ENCODE measurements at places on chromosomes 3 and 15.

DNA sequence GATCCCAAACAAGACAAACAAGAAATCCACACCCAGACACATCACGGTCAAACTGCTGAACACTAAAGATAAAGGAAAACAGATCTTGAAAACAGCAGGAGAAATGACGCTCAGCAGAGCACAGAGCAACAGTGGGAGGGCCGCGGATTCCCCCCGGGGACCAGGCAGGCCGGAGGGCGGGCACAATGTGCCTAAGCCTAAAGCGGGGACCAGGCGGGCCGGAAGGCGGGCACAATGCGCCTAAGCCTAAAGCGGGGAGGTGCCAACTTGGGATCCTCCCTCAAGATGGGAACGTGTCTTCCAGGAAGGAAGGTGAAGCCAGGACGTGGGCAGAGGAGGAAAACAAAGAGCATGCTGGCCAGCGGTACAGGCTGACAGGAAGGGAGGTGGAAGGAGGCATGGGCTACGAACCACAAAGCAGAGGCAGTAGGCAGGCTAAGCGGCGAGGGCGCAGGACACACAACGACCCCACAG, 31.1 kb downstream of the CYFIP1 start:
- peak; percentile 8 for DNase-seq

DNA sequence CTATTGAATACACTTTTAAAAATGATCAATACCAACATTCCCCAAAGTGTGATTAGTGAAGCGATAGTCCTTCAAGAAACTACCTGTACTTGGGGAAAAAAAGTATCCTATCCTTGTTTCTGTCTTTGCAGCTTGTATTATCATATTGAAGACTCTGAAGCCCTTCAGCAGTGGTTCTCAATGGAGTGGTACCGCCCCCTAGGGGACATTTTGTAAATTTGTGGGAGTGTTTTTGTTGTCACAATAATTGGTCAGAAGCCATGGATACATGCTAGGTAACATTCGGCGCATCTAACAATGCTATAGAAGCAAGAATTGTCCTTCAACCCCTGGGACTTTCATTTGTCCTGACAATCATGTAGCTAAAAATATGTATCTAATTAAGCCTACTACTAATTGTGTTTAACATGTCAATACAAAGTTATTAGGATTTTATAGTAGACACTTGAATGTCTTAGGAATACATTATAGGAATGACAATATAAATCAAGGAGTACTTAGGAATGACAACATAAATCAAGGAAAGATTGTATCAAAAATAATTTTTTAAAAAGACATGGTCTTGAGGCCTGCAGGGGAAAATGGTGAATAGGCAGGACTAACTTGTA, 53.7 kb downstream of the NMD3 start:
- DNase-seq: peak; percentile 63

DNA sequence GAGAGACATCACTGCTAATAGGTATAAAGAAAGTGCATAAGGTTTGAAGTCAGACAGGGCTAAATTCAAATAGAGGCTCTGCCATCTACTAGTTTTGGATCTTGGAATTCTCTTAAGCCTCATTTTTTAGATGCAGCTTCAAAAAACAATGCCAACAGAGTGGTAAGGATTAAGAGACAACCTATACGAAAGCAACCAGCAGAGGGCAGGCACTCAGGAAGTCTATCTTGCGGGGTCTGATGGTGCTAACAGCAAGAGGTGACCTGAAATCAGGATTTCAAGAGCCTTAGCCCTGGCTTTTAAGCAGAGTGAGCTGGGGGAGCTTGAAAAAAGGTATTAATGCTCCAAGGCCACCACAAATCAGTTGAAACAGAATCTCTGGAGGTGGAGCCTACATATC, 40.7 kb downstream of the LDHAL6B start:
- DNase-seq: peak; percentile 68

DNA sequence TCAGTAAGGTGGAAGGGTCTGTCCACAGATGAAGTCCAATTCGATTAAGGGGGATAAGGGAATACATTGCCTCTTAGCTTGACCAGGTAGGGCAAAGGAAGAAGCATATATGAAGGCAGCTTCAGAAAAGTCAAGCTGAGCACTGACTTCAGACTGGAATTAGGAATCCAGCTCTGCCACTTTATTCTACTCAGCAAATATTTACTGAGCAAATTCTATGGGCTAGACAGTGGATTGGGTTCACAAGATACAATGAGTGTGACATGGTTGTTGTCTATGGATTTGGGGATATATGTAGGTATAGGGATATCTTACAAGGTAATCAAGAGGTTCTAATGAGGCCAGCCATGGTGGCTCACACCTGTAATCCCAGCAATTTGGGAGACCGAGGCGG, 526 bp downstream of the ADIPOQ start:
- DNase-seq: no peak

- no peak for DNase-seq
These were observed 9.1 kb downstream of the HDC start for GRCh38 chr15:50256188-50257041.

- DNase-seq: no peak
These were observed 48.1 kb downstream of the PYDC2 start for GRCh38 chr3:191509078-191509477.

DNA sequence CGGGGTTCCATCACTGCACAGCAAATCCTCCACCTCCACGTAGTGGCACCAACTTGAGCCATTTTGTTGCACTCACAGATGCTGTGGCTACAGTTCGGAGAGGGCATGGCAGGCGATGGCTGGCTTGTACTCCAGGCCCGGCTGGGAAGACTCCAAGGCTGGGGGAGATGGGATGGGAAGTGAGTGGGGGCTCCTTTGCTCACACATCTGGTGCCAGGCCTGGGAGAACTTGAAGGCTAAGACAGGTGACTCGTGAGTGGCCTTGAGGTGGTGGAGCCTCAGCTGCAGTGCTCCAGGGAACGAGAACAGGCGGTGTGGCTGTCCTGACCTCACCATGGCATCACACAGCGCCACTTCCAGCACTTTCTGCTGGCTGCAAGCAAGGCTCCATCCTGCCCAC, 87.9 kb downstream of the PLXNA1 start:
- no peak for DNase-seq

DNA sequence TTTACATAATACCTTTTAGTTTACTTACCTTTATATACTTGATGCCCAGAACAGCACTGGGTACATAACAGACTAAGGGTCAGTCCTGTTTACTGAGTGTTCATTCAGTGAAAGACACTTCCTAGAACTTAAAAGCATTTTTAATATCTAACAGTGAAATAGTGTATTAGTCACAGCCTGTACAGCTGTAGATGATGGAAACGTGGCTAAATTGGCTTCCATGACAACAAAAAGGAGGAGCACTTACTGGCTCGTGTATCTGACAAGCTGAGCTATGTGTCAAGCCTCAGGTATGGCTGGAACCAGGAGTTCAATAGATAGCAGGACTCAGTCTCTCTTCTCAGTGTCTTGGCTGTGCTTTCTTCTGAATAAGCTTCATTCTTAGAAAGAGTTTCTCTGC, 40.2 kb downstream of the CMTM8 start:
- DNase-seq: no peak

DNA sequence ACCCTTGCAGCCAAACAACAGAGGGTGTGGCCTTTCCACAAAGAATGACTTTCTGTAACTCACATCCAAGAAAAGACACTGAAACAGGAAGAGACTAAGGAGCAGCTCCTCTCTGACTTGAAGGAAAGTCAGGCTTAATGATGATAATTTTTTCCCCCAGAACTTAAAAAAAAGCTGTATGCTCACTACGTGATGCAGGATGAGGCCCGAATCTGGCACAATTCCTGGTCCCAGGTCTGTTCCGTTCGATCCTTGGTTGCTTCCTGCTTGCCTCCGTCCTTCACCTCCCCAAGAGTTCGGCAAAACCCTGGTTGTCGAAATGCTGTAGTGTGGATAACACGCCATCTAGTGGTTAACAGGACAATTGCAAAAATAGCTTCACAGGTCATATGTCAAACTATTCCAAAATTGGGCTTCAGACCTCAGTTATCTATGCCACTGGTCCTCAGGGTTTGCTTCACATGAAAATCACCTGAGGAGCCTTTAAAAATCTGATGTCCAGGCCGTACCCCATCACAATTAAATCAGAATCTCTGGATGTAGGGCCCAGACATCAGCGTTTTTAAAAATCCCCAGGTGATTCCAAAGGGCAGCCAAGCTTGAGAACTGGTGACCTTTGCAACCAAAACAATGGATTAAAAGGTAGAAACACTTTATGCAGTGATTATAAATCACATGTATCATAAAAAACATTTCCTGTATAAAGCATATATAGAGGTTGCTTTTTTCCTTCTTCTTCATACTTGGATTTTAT, 28.1 kb upstream of the SYNM start:
- DNase-seq: peak; percentile 77

DNA sequence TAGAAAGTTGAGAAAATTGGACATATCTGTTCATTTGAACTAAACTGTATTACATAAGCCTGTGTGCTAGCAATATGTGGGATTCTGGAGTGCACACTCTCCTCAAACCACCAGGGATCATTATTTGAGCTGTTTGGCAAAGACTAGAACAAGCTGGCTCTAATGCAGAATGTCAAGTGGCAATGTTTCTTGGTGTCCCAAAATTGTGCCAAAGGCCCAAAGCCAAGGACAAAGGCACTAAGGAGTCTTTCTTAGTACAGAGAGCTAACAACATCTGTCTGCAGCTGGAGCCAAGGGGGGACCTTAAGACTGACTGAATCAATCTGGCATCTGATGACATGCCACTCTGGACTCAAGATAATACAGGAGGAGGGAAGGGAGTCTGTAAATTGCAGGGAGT, 76.7 kb upstream of the STRIT1 start:
- no peak for DNase-seq

DNA sequence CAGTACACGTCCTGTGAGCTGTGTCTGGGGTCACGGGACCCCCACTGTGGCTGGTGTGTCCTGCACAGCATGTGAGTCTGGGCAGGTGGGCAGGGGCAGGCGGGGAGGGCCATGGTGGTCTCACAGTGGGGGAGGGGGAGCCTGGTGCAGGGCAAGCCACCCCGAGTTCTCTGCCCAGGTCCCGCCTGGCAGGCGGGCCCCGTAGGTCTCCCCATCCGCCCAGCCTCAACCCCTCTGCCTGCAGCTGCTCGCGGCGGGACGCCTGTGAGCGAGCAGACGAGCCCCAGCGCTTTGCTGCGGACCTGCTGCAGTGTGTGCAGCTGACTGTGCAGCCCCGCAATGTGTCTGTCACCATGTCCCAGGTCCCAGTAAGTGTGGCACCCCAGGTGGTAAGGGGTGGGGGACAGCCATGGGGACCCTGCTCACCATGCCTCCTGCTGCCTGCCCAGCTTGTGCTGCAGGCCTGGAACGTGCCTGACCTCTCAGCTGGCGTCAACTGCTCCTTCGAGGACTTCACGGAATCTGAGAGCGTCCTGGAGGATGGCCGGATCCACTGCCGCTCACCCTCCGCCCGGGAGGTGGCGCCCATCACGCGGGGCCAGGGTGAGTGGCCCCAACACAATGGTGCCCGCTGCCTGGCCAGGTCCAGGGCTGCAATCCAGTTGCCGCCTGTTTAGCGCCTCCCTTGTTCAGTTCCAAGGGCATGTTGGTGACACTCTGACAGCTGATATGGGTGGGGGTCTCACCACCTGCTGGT, 21.9 kb downstream of the PLXNA1 start:
- no peak for DNase-seq

- no peak for DNase-seq
These were observed 65.6 kb downstream of the ZBTB20 start for GRCh38 chr3:115081444-115081843.

DNA sequence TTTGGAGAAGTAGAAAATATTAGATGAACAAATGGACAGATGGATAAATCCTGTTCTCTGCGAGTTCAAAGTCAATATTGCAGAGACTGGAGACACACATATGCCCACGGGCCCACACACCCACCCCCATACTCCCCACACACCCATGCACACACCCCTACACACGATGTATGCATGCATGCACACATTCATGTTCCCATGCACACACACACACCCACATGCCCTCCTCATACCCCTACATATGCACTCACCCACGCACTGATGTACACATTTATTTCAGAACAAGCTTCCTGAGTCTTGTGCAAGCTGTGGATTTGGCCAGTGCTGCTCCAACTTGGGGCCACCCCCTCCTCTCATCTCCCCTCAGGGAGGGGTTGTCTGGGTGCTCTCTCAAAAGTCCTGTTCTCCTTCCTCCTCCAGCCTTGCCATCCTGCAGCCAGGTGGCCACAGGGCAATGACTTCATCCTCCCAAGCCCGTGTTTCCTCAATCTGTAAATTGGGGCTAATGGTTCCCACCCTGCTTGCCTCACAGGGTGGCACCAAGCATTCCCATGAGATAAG, 16.4 kb downstream of the MAPKAPK3 start:
- no peak for DNase-seq

DNA sequence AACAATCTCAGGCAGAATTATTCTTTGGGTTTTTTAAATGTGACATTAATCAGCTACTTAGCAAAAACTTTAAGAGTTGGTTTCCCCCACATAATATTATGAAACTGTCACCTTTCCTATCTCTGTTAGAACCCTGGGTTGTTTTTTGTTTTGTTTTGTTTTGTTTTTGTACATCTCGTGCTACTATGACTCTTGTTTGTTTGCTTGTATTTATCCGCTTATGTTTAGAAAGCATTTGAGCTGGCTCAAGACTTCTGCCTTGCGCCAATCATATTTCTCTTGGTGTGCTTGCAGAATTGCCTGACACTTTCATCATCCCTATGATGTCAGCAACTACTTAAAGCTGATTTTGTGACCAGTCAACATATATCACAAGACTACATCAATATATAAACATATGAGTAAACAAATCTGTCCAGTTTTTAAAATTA, 116.9 kb downstream of the DCLK3 start:
- DNase-seq: no peak

GRCh38 chr3:63508305-63508704, 144.2 kb upstream of the SNTN start:
- no peak for DNase-seq

GRCh38 chr15:68658641-68659358, 80.0 kb downstream of the CORO2B start:
- DNase-seq: no peak

DNA sequence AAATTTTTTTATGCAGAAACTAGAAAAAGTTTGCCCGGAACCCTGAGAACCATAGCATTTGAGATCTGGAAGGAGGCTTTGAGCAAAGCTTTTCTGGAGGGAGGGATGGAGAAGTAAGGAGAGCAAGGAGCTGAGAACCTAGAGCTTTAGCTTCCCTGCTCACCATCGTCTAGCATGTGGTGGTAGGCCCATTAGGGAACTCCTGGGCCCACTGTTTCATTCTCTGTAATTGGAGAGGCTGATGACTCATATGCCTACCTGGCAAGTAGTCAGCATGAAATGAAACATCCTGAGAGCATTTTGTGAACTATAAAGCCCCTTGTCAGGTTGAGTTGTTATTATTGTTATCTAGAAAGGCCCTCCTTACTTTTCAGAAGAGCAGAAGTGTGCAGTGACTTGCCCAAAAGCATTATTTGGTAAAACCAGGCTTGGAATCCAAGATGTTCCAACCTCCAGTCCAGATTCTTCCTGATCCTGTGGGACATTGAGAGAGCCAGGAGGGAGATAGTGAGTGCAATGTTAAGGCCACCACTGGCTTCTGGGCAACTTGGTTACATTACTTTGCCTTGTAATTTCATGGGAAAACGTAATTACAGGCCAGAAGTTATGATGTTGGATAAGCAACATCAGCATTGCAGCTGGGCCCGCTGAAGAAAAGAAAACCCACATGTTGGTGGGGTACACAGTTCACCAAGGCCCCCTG, 104.5 kb upstream of the BFSP2 start:
- peak; percentile 56 for DNase-seq

Measured in activated CD4-positive, alpha-beta T cell treated with anti-CD3 and anti-CD28 coated beads, Interleukin-2, Interleukin-4, amounts not matched to agents 100 ng/mL and 50 ng/mL, durations not matched to agents 16 hours and 8 hours (primary cell).